ENCODE measurements at places on chromosomes 12 and 14.

- DNase-seq = peak; percentile 90
Measured at GRCh38 chr12:77847680-77848431, 17.2 kb downstream of the NAV3 start.

- DNase-seq = no peak
Measured at GRCh38 chr14:76639606-76640229, 121.5 kb upstream of the VASH1 start.

DNA sequence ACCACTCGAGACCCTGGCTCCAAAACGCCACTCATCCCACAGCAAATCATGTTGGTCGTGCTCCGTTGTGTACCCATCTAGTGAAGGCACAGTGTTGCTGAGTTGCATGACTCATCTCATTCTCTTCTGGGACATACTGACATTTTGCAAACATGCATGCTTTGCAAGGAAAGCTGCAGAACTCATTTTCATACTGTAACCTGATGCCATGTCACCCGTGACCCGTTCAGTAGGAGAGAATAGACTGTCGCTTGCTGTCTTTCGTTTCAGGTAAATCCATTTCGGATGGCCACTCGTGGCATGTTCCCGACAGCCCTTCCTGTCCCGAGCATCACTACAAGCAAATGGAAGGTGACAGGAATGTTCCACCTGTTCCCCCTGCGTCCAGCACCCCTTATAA, 78.2 kb downstream of the ESR2 start:
- no peak for DNase-seq

DNA sequence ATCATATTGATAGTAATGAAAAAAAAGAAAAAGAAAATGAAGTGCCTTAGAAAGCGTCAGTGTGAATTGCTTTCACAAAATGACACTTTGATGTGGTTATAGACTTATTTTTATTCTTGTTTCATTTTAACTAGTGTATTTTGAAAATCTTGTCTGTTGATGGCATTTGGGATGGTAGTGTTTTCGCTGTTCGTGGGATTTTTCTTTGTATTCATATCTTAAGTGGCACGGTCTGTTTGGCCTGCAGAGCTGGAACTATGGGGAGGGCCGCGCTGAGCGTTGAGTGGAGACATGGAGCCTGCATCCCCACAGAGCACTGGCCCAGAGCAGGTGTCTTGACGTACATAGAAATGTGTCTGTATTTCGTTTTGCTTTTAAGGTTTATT, 61.6 kb downstream of the WDR20 start:
- no peak for DNase-seq

DNA sequence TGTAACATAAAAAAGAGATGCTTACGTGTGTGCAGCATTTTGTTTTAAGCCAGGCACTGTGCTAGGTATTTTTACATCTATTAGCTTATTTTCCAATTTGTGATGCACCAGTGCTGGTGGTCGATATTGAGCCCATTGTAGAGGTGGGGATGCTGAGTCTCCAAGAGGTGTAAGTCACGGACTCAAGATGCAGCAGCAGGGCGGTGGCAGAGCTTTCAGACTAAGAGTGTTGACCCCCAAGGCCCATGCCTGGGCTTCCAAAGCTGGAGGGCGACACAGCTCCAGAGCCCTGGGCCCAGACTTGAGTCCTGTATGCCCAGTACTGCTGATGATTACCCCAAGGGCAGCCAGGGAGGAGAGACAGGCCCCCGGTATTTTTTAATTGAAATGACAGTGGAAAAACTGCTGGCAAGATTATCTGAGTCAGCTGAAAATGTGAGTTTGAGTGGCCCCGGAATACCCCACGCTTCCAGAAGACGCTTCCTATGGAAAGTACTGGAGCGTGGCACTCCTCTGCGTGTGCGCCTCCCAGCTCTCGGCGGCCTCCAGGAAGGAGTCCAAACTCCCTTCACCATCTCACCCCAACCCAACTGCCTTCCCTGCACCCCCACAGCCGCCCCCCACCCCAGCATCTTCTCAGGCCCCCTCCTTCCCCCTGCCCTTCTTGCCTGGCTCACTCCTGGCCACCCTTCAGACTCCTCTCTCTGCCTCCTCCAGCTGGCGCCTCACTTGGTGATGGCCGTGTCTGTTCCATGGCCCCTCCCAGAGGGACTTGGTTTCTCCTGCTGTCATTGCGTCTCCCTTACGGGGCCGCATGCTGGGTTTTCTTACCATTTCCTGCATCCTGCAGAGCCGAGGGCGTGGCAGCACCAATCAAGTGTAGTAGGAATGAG, 40.7 kb downstream of the ELK3 start:
- no peak for DNase-seq

DNA sequence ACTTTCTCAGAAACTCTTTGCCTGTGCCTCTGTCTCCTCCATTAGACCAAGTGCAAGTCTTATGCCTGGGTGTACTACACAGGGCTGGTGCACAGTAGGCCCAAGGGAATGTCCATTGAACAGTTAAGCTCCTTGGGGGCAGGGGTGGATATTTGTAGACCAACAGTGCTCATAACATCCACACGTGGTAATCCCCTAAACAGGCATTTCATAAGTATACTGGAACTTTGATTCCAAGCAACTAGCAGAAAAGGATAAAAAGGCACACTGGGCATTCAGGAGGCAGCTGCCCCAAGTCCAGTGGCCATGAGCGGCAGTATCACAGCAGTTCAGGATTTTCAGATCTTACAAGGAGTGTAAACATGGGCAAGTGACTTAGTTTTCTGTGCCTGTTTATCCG, 16.8 kb downstream of the NUAK1 start:
- no peak for DNase-seq

DNA sequence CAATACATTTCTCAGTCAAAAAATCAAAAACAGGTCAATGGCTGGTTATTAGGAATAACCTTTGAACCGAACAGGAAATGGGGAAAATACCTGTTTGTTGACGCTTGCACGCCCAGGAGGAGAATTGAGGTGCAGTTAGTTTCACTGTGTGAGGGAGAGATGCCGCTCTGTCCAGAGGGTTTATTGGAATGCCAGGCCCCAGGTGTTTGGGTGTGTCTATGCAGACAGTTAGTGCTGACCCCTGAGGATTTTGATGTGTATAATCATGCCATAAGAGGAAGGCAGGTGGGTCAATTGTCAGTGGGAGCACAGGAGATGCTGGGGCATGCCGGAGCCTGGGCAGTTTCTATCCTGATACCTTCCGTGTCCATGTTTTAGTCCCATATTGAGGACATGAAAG, 100.8 kb upstream of the DIO3 start:
- DNase-seq = no peak

DNA sequence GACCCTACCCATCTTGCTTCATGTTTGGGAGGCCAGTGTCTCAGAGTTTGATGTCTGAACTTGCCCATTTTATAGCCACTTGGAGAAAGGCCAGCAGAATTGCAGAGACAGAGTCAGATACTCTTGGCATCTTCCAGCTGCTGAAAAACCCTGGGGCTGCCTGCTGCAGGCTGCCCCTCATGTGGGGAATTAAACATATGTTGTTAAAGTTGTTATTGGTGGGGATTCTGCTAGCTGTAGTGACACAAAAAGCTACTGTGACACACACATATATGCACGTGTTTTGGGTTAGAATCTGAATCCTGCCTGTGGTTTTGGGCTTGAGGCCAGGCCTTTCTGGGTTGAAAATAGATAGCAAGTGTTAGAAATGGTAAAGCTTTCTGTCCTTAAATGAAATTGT, 1288.4 kb downstream of the AACS start:
- no peak for DNase-seq

DNA sequence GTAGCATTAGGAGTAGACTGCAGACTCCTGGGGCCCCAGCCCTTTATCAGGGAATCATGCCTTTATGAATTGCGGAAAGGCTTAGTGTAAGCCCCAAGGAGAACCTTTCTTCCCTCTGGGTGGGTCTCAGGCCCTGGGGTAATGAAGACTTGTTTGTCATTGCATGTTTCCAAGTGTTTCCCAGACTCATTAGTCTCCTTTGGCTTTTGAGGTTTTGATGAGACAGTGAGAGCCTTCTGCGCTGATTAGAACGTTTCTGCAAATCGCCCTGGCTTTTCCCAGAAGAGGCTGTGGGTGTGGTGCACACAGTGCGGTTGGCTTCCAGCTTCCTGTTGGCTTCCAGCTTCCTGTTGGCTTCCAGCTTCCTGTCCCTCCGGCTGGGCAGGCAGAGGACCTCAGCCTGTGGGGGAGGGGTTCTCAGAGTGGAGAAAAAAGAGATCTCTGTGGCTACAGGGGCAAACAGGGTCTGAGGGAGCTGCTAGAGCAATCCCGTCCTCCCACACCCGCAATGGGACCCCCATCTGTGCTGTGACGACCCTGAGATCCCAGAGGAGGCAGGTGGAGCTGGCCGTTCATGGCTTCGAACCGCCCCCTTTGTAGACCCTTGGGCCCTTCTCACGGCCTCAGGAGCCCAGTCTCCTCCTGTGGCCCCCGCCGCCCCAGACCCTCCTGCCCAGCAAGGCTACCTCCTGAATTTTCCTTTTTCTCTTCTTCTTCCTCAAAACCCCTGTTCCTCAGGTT, 42.1 kb downstream of the GPR68 start:
- peak; percentile 47 for DNase-seq

GRCh38 chr14:33674927-33675326, 275.9 kb downstream of the EGLN3 start:
- no peak for DNase-seq

DNA sequence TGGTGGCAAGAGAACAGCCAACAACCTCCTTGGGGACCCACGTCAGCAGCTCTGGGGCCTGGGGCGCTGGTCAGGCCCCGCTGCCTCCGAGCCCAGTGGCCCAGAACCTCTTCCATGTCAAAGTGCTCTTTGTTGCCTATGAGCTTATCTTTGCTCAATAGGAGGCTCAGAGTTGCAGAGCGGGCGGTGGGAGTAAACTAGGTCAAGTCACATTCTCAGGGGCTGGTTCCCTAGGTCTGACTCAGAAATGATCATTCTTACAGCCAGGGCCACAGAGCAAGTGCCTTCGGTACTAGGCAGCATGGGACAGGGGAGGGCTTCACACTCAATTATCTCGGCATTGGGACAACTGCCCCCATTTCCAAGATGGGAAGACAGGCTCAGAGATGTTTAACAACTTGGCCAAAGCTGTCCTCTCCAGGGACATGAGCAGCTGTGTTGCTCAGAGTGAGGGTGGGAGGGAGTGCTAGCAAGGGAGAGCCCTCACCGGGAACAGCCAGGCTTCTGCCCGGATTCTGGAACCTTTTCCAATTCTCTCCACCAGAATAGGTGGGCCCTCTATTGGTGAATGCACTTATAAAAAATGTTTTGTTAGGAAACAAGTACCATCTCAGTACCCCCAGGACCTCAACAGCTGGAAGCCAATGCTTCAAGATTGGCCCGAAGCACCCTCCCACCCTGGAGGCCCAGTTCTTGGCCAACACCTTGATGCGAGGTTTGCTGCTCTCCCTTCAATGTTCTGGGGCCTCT, 11.9 kb downstream of the SLC25A29 start:
- DNase-seq = no peak

DNA sequence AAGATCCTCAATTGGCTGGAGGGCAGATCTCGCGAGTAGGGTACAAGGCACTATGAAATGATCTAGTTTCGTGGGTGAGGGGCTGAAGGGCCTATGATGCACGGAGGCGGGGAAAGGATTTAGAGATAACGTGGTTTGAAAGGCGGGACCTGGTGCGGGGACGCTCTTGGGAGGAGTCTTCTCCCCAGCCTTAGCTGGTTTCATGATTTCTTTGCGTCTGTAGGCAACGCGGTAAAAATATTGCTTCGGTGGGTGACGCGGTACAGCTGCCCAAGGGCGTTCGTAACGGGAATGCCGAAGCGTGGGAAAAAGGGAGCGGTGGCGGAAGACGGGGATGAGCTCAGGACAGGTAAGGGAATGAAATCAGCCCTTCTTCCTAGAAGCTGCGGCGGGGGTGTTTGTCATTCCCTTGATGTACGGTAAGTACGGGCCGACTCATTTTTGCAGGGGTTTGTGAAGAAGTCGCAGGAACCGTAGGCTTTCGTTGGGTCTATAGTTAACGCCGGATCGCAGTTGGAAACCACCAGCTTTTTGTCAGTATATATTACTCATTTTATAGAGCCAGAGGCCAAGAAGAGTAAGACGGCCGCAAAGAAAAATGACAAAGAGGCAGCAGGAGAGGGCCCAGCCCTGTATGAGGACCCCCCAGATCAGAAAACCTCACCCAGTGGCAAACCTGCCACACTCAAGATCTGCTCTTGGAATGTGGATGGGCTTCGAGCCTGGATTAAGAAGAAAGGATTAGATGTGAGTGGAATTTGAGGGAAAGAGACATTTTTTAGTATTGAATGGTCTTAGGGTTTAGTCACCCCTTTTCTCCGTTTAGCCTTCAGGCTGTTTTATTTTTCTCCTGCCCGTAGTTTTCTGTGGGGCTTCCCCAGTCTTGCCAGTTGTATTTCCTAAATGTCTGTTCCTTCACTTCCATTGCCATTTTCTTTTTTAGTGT, 602 bp downstream of the APEX1 start:
- DNase-seq = no peak

DNA sequence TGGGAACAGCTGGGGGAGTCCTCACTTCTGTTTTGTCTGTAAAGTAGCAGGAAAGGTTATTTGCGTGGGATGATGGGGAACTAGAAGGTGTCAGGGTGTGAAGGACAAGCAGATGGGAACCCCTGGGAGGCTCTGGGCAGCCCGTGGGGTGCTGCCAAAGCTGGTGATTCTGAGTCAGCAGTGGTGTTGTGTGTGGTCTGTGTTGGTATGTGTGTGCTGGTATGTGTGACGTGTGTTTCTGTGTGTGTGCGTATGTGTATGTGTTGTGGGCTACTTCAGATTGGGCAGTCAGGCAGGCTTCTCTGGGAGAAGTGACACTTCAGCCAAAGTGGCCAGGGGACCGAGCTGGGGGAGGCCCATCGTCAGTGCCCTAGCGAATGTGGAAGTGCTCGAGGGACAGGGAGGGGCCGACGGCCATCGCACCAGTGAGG, 15.3 kb upstream of the BDKRB2 start:
- no peak for DNase-seq

DNA sequence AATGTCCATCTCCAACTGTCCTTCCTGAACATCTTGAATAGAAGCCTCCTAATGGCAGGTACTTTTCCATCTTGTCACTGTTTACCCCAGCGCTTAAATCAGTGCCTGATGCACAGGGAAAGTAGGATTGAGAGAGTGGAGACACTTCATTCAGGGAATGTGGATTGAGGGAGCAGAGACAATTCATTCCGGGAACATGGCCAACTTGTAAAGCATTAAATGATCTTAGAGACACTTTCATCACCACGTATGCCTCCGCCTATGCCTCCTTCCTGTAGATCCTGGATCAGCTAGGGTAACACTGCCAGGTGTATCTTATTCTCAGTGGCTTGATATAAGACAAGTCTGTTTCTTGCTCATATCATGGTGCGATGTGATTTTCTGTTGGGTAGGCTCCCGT, 67.6 kb upstream of the CSRP2 start:
- DNase-seq = no peak

GRCh38 chr14:21106498-21107282, 5.8 kb downstream of the TMEM253 start:
- DNase-seq = peak; percentile 69

DNA sequence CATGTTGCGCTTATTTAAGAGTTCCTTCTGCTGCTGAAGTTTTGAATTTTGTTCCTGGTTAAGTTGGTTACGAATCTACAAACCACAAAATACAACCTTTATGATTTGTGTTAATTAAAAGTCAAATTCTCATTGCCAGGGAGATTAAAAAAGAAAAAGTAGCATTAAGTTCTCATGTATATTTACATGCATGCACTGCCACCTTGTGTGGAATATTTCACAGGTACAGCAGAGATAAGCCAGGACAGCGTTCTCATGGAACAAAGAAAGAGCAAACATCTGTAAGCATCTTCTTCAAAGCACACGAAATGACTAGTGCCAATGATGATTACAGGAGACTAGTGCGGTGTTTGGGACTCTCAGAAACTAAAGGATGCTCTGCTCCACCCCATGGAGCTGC, 34.2 kb downstream of the ZFYVE21 start:
- no peak for DNase-seq

GRCh38 chr12:49687941-49688340, 19.3 kb downstream of the FMNL3 start:
- DNase-seq = no peak

Data from endothelial cell of umbilical vein (primary cell).